ENCODE measurements at places on chromosomes 3 and 15.
A peak's percentile ranks its signal among the peaks of the same experiment; 100 is the strongest.

GRCh38 chr15:92097474-92098178, 244.1 kb downstream of the SLCO3A1 start:
- no peak for DNase-seq

DNA sequence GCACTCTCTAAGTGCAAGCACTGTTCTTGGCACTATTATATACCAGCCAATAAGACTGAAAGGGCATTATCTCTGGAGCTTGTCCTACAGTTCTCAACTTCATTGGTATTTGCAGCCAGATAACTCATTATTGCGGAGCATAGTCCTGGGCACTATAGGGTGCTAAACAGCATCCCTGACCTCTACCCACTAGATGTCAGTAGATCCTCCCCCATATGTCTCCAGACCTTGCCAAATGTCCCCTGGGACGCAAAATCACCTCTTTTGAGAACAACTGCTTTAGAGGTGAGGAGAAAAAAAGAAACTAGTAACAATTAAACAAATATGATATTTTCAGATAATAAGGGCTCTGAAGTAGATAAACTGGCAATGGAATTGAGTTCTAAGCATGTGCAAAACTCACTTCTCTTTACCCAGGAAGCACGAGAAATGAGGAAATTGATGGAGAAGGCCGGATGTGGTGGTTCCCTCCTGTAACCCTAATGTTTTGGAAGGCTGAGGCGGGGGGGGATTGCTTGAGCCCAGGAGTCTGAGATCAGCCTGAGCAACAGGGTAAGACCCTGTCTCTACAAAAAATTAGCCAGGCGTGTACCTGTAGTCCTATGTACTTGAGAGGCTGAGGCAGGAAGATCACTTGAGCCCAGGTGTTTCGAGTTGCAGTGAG, 61.4 kb downstream of the FRMD4B start:
- DNase-seq, result no peak

- DNase-seq, result no peak
Observed at GRCh38 chr3:155069729-155070128, 10.4 kb upstream of the MME start.

GRCh38 chr3:109731639-109732473, 394.5 kb upstream of the DPPA4 start:
- DNase-seq, result peak; percentile 9

DNA sequence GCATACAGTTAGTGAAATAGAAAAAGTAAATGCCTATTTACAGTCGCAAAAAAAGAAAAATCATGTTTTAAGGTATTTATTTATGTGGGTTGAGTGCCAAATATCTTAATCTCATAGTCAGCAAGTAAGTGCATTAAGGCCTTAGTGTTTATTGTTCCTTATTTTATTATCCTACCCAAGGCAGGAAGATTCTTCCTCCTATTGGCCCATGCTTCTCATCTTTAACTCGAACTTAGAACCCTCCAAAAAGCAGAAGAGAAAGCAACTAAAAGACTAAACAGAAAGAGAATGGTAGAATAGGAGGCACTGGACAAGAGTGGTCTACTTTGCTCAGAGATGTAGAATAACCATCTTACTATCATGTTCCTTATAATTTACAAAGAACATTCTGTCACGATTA, 7.5 kb downstream of the RFX7 start:
- DNase-seq, result no peak

- DNase-seq, result no peak
Observed at GRCh38 chr3:186775999-186776398, 7.4 kb upstream of the EIF4A2 start.

- DNase-seq, result no peak
Observed at GRCh38 chr3:59734061-59734460, 684.2 kb upstream of the CFAP20DC start.

DNA sequence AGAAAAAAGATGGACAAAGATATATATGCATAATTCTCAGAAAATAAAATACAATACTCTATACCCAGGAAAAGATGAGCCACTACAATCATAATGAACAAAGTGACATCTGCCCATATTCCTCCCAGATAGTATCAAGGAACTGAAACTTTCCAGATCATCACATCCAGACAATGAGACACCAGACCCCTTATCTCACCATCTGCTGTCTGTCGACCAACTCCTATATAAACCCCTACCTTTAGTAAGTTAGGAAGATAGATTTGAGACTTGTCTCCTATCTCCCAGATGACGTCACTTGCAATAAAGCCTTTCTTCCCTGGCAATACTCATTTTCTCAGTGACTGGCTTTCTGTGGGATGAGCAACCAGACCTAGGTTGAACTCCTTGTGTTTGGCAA, 1071.6 kb downstream of the PLOD2 start:
- no peak for DNase-seq

GRCh38 chr3:45064512-45065372, 38.6 kb downstream of the CLEC3B start:
- peak; percentile 49 for DNase-seq

DNA sequence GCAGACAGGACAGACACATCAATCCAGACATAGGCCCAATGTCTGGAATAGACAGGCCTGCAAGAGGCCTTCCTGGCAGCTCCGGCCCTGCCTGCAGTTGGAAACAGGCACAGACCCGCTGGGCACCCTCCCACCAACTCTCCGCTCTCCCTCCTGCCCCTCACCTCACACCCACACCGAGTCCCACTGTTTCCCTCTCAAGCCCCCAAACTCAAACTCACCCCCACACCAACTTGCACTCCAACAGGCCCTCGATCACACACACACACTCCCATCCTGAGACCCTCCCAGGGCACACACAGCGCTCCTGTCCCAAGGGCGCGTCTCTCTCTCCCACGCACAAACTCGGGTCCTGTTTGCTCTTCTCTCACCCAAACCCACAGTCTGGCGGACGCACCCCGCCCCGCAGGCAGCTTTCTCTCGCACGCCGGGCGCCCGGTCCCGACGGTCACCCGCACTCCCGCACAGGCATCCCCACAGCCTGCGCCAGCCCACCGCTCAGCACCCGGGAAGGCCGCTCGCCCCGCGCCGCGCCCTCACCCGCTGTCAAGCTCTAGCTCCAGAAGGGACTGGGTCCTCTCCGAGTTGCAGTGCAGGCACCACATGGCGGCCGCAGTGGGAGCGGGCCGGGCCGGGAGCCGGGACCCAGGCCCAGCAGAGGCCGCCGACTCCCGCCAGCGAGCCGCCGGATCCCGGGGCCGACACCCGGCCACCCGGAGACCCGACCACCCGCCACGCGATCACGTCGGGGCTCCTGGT, 106.2 kb downstream of the IQSEC1 start:
- DNase-seq, result no peak

GRCh38 chr15:25985165-25985564, 122.0 kb upstream of the ATP10A start:
- no peak for DNase-seq

DNA sequence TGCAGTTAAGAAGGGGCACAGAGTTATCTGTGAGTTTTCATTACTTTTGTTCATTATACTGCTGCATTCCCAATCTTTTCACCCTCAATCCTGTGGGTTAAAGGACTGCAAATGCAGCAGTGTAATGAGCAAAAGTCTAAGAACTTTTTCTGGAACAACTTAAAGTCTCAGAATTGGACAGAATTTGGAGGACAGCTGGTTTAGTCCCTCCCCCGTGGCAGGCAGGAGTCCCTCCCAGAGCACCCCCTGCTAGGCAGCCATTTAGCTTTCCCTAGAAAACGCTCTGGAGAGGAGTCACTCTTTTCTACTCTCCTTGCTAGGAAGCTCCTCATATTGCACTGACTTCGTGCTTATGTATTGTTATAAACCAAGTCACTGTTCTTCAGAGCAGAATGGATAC, 156.3 kb upstream of the UBE2E1 start:
- DNase-seq, result no peak

DNA sequence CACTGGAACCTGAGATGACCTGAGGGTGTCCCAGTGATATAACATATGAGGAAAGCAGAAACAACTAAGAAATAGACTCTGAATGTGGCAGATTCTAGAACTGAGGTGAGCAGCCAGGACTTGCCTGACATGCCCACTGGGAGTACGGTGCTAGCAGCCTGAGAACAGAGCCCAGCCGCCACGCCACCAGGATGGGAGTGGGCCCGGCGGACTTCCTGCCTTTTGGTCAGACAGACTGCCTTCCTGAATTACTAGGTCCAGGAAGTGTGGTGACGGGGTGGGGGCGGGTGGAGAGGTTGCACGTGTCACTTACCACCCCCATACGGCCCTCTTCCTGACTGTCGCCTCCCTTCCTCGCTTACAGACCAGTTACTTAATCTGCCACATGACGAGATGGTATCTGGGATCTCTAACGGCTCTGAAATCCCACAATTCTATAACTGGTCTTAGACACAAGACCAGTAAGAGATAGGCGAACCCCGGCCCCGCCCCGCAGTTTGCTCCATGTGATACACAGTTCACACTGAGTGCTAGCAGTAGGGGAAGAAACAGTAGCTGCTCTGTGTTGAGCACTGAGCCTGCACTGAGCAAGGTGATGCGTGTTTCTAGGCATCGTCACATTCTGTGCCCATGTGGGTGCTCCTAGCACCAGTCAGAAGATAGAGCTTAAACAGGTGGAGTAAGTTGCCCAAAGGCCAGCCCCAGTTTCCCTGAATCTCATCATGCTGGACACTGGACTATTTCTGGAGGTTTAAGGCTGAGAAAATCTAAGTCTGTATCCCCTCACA, 95.7 kb downstream of the CPN2 start:
- DNase-seq, result no peak

DNA sequence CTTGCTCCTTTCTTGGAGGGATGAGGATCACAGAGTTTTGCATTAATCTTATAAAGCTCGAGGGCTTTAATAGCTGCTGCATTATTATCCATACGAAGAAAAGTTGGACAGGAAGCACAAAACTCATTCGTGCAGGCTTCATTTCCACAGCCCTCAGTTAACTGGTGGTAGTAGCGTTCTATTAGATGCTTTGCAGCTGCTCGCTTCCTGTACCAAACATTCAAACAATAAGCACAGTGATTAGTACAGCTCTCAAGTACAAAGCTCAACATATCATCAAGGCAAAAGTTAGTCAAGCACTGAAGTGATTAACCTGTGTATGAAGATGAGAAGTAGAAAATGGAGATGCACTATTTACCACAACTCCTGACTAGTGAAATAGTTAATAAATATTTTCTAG, 63.3 kb downstream of the UBE3A start:
- no peak for DNase-seq

DNA sequence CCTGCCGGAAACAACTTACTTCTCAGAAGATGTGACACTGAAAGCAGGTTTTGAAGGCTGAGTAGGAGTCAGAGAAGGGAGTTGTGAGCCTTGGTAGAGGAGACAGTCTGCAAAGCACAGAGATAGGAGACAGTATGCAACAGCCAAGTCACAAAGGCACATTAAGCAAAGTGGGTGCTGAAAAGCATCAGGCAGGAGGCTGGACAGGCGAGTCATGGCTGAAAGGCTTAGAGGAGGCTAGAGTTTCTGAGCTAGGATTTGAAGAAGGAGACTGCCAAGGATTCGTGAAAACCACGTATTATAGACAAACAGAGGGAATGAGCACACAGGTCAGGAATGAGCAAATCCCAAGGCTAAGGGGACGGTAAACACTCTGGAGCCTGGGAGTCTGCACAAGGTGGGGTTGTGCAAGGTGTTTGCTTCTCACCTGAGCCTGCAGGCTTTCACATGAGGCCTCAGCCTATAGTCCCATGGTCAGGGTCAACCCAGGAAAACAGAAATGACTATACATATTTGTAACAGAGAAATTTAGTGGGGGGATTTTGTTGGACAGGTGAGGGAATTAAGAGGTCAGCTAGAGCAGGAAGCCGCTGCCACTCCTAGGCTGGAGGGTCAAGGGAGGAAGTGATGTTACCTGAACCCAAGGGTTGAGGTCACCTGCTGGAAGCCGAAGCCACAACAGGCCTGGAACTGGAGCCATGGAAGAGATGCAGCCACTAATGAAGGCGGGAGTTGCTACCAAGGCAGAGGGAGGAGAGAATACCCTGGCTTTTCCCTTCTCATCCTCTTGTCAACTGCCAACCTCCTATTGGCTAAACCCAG, 23.1 kb upstream of the TRIM71 start:
- no peak for DNase-seq

GRCh38 chr3:190362258-190362657, 25.7 kb upstream of the CLDN16 start:
- no peak for DNase-seq

GRCh38 chr3:126456211-126456610, 19.5 kb downstream of the ZXDC start:
- no peak for DNase-seq

DNA sequence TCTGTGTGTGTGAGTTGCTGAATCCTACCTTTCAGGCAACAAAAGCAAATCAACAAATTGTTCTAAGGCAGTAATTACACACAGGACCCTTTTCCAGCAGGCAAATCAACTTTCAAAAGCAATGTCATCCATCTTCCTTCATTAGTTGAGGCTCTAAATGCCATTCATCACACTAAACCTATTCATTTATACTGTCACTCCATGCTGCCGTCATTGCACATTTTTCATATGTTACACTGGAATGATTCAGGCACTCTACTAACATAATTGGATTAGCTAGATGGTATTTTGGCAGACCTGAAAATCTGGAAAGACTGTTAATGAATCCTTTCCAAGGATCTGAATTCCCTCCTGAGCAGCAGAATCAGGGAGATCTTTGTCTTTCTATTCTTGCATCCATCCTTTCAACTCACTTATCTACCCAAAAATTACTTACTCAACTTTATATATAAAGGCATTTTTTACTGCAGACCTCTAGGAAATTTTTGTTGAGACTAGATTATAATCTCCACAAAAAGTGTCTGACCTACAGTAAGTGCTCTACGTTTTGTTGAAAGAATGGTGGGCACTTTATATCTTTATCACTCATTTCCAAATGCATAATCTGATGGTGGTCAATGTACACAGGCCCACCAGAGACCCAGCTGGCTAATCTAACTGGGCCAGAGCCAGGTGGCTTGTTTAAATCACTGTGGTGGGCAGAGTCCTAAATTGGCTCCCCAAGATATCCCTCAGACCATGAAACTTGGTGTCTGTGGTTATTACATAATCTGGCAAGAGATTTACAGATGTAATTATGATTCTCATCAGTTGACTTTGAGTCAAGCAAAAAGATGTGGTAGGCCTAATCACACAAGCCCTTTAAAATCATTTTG, 25.0 kb downstream of the MIX23 start:
- DNase-seq, result no peak

- DNase-seq, result no peak
Observed at GRCh38 chr3:169345662-169346331, 317.7 kb downstream of the MECOM start.

Data from activated naive CD8-positive, alpha-beta T cell treated with anti-CD3 and anti-CD28 coated beads, Interleukin-2, amount 50 U/mL, for 16 hours (primary cell).